ENCODE measurements at places on chromosomes 5 and 9. TPM values are rescaled to one million over a fixed set of nuclear protein-coding genes. Genes with fewer than 3 reads are reported as not detected.

Gene NDOR1
- total RNA-seq: 7.8 TPM

Gene PCDHB13
- total RNA-seq: 1.9 TPM

Gene OTP
- total RNA-seq: not detected

Gene NINJ1
- total RNA-seq: 55.4 TPM

DNA sequence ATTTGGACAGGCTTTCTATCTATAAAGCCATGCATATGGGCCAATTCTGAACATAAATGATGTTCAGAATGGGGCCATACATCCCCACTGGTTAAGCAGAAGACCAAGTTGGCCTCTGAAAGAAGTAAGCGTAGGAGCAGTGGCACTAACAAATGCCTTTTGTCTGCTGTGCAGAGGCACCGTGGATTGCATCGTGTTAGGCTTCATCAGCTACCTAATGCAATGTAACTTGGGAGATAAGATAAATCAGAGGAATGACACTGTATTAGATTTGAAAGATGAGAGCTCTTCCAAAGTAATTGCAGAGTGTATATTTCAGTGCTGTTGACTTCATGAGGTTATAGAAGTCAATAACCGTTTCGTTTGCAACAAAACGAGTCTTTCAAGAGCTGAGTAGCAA lies 148.1 kb downstream of the PARP8 start:
- no peak for DNase-seq

DNA sequence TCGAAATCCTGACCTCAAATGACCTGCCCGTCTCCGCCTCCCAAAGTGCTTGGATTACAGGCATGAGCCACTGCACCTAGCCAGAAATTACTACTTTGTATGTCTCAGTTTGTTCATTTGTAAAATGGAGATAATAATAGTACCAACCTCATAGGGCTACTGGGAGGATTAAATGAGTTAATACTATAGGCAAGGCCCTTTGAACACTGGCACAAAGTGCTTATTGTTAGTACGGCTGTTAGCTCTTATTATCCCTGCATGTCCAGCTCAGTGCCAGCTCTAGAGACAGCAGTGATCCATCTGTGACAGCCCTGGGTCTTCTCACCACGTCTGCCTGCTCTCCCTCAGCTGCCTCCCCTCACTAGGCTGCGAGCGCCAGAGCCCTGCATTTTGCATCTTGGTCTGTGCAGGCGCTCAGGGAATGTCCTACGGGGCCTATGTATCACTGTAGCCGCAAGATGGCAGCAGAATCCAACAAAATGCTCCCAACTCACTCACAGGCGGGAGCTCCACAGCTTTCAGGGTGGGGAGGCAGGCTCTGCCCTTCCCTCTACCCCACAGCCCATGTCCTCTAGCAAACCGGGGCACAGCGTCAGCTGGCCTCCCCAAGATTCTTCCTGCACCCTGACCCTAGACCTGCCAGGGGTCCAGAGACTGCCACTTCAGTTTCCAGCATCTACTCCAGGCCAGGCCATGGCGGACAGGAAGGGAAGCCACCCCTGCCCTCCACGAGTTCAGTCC lies 17.7 kb upstream of the AKNA start:
- peak; percentile 88 for DNase-seq

DNA sequence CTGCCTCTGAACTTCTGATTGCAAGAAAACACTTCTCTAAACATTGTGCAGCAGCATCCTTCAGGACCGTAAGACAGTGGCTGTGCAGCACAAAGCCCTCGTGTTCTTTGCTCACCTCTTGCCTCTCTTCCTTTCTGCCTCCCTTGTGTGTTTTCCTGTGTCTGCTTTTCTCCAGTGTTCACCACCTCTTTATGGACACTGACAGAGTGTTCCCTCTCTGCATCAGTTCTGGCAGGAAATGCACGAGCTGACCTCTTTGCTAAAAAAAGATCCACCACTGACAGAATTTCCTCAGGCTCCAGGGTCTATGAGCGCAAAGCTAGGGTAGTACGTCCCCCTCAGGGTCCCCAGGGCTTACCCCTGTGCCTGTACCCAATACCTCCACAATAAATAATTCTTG lies 74.3 kb downstream of the C5orf15 start:
- DNase-seq: no peak

- peak; percentile 80 for DNase-seq
Measured at GRCh38 chr9:105157171-105157583, 87.3 kb upstream of the SLC44A1 start.

GRCh38 chr5:138601444-138601843 lies 26.2 kb upstream of the HSPA9 start:
- peak; percentile 67 for DNase-seq

DNA sequence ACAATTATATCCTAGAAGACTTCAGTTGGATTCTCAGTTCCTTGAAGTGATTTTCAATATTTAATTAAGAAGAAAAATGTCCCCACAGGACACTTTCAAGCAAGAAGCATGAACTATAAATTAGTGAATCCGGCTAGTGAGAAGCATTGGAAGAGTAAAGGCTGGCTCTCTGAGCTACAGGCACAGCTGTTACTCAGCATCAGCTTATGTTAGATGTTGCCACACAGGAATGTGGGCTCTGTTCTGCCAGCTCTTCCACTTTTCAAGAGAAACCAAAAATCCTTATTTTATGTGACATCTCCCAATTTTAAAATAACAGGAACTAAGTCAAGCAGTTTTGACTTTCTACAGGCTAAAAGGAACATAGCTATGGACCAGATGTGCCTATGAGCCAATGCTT lies 14.9 kb downstream of the ZNF474 start:
- DNase-seq: no peak

DNA sequence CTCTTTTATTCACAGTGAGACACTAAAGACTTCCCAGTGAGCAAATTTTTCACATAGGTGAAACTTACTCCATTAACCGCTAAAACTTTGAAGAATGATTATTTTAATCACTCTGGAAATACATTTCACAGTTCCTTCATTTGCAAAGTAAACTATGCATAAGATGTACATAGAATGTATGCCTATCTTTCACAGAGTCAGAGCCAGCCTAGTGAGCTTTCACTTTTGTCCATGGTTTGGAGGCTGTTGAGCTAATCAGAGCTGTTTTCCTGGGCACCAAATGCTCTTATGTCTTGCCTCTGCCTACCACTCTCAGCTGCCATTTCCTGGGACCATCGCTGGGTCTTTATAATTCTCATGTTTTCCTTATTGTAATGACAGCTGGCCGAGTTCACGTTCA lies 67.3 kb downstream of the PDE8B start:
- no peak for DNase-seq

DNA sequence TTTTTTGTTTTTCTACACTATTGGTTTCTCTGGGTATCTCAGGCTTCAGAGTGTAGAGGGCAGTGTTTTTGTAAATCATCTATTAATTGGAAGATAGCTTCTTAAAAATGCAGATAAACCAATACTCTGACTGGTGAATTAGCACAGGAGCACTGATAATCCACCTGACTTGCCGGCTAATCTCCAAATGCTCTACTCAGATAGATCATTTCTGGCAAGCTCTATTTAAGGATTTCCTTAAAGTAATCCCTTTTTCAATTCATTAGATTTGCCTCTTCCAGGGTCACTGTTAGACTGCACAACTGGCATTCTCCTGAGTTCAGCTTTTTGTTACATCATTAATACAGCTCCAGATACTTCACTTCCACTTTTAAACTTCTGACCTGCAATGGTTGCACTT lies 1390.3 kb upstream of the NUDT12 start:
- no peak for DNase-seq

DNA sequence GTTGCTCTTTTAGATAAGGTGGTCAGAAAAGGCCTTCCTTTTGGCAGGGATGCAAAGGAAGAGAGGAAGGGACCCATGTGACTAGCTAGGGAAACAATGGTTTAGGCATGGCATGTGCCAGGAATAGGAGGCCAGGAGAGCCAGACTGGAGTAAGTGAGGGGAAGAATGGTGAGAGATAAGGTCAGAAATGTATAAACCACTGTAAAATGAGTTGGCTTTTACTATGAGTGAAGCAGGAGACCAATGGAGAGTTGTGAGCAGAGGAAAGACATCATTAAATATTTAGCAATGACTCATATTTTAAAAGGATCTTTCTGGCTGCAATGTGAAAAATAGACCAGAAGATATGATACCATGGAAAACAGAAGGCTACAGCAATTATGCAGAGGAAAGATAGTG lies 50.9 kb downstream of the AP3B1 start:
- DNase-seq: no peak

GRCh38 chr5:88674356-88675167 lies 208.4 kb downstream of the MEF2C start:
- no peak for DNase-seq

DNA sequence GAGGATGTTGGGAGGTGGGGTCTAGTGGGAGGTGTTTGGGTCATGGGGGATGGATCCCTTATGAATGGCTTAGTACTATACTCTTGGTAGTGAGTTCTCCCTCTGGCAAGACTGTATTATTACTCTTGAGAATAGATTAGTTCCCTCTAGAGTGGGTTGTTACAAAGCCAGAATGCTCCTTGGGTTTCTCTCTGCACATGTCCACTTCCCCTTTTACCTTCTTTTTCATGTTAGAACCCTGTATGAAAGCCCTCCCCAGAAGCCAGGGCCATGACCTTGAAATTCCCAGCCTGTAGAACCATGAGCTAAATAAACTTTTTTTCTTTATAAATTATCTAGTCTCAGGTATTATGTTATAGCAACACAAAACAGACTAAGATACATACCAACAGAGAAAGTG lies 31.1 kb downstream of the SLC24A2 start:
- DNase-seq: no peak

- DNase-seq: no peak
Measured at GRCh38 chr5:165134155-165134554, 1628.7 kb downstream of the MAT2B start.

DNA sequence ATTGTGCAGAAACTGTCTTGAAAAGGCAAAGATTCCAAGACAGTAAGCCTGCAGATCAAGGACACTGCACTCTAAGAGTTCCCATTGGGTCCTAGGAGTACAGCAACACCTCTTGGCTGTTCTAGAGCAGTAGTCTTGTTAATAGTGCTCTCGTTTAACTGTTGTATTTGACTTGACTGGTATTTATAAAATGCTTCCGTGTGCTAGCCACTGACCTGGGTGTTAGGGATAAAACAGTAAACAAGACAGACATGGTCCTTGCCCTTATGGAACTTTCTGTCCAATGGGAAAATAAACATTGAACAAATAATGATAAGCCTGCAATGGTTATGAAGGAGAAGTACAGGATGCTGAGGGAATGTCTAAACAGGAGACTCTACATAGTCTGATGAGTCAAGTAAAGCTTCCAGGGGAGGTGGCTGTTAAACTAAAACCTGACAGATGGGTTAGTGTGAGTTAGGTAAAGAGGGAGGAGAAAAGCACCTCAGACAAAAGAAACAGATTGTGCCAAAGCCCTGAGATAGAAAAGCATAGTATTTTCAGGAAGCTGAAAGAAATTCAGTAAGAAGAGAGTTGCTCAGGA lies 33.3 kb downstream of the TDRD7 start:
- DNase-seq: no peak

DNA sequence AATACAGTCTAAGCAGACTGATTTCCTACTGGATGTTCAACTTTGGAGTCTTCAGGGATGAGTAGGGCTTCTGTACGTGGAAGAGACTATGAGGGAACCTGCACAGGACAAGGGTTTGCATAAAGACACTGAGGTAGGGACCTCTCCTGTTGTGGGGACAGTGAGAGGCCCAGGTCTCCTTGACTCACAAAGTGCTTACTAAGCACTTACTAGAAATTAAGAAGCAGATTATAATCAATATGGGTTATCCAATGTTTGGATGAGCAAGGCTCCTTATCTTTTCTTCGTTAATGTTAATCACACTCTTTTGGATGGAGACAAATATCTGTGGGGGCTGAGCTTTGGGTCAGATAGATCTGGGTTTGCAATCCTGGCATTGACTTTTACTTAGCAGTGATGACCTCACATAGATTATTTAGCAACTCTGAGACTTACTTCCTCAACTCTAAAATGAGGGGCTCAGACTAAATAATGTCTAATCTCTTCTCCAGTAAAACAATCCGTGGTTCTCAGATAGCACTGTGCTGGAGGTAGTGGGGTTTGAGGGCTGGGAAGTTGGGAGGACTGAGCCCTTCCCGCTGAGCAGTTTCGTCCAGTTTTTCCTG lies 45.9 kb downstream of the PDCD1LG2 start:
- no peak for DNase-seq

All from hepatocyte (in vitro differentiated cells).